Daoy (cell line): ENCODE measurements at places on chromosomes 3 and 15.

- DNase-seq: peak; percentile 72
Measured at GRCh38 chr3:123328851-123329635, 119.8 kb downstream of the ADCY5 start.

DNA sequence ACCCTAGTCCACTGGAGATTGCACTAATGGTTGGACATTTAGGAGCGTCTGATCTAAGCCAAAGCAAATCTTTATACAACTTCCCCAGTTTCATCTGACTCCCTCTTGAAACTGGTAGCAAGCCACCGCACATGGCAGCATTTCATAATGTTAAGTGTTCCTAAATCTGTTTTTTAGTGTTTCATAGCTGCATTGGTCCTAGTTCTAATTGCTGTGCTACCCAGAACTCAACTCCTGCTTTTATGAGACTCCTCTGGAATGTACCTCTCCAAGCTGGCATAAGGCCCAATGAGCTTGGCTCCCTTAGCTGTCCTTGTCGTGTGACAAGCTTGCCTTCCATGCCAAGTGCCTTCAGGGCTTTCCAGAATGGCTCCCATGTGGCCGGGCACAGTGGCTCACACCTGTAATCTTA lies 65.3 kb upstream of the FLNB start:
- DNase-seq: no peak

GRCh38 chr3:143502081-143502480 lies 346.2 kb downstream of the SLC9A9 start:
- DNase-seq: no peak

- no peak for DNase-seq
Measured at GRCh38 chr3:66803721-66804695, 194.1 kb upstream of the KBTBD8 start.

DNA sequence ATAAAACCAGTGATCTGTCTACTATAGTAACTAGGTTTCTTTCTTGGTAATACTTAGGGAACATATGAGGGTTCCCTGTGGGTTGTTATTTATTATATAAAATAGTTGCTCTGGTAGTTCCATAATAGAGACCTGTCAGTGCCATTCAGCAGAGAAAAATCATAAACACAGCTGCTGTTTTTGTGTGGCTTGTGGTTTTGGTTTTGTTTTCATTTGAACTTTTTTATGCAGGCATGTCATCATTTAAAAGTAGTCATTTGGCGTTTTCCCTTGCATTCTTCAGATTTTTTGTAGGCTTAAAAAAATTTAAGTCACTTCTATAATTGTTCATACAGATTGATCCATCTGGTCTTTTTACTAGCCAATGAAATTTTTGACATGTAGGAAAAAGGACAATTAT lies 47.9 kb downstream of the PIK3CA start:
- peak; percentile 25 for DNase-seq

DNA sequence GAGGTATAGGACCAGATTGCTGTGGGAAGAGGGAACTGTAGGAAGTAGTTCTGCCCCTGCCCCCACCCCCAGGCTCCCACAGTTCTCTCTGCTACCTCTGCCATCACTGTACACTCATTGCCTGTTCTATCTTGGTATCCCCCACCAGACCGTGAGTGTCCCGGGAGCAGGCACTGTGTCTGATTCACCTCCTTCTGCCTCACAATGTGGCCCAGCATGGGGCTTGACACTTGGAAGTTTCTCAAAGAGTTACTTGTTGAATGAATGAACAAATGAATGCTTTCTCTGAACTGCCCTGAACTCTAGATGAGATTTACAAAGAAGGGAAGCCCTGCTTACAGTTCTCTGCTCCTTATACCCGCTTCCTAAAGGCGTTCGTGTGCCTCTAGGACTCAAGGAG lies 27.1 kb upstream of the PIK3CB start:
- DNase-seq: peak; percentile 82

- DNase-seq: no peak
Measured at GRCh38 chr3:46360907-46361306, 7.0 kb downstream of the CCR2 start.
